Right lobe of liver (tissue), 6 donors: ENCODE measurements at places on chromosomes 6 and 20. TPM values are rescaled to one million over a fixed set of nuclear protein-coding genes. Genes with fewer than 3 reads are reported as not detected.

GRCh38 chr6:75874224-75874623 is 125.2 kb downstream of the MYO6 start:
- no peak for DNase-seq

GRCh38 chr20:44089987-44090674 is 96.9 kb downstream of the JPH2 start:
- DNase-seq = no peak

- DNase-seq = peak; percentile 78
Observed at GRCh38 chr20:63686492-63687321, 9.7 kb upstream of the TNFRSF6B start.

- no peak for DNase-seq
Observed at GRCh38 chr6:168083514-168083885, 4.5 kb upstream of the FRMD1 start.

DNA sequence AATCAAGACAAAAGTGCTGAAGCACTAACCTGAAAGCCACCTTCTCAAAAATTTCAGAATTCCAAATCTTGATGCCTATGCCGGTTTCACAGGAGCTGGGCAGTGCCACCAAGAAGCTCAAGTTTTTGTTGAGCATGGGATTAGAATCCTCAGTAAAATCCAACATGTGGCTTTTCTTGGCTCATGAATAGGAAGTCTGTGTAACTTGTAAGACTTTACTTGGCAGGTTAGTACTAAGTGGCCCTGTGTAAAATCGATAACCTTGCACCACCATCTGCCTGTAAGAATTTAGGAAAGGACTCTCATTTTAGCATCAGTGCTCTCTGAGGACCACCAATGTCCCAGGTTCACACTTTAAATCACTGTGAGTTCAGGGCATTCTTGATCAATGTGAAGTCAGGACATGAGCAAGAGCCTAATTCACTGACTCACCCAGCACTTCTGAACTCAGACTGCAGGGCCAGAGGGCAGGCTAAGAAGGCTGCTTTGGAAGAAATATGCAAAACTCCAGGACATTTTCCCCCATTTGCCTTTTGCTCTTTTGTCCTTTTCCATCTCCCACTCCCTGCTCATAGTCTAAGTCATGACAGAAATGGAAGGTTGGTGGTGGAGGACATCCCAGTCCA is 113.2 kb downstream of the EDN1 start:
- DNase-seq = no peak

GRCh38 chr6:85490516-85491248 is 40.8 kb downstream of the NT5E start:
- no peak for DNase-seq

DNA sequence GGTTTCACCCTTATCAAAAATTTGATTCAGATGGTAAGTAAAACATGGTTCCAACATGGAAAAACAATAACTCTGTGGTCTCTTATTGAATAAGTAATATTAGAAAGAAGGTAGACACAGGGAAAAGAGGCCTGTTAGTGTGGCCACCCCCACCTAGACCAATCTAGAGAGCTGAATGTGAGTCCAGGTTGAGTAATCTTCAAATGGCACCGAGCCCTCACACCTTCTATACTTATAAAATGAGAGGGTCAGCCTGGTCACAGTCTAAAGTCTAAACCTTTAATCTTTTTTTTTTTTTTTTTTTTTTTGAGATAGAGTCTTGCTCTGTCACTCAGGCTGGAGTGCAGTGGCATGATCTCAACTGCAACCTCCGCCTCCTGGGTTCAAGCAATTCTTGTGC is 6.9 kb downstream of the FAM184A start:
- DNase-seq = peak; percentile 53

The LY6G6D gene
- total RNA-seq = not detected

The CDKAL1 gene
- 5.7 TPM for total RNA-seq
